Epithelial cell of esophagus (primary cell): ENCODE measurements at places on chromosomes 3 and 15.
A peak's percentile ranks its signal among the peaks of the same experiment; 100 is the strongest.

DNA sequence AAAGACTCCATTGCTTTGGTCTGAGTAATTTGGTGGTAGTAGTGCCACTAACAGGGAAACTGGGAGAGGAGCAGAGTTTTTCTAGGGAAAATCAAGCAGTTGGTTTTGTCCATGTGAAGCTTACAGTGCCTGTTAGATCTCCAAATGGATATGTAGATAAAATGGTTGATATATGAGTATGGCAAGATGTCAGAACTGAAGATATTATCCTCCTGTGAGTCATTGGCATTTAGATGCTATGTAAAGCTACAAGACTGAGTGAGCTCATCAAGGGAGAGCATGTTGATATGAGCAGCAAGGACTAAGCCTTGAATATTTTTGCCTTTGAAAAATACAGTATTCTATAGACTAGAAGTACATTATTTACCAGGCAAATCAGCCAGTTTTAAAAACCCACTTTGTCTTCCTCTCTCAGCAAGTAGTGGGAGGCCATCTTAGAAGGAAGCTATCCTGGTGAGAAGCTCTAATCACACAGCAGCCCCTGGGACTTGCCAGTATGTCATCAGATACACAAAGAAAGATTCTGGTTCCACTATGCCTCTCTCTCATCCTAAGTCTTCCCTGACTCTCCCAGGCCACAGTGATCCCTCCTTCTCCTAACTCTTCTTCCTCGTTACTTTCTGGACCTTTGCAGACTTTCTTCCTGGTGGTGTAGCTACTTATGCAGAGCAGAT lies 77.4 kb upstream of the ANKRD28 start:
- DNase-seq, result peak; percentile 75

- peak; percentile 21 for DNase-seq
Measured at GRCh38 chr3:23421811-23422516, 218.8 kb downstream of the UBE2E2 start.

GRCh38 chr3:31561891-31562290 lies 29.2 kb downstream of the STT3B start:
- DNase-seq, result no peak

DNA sequence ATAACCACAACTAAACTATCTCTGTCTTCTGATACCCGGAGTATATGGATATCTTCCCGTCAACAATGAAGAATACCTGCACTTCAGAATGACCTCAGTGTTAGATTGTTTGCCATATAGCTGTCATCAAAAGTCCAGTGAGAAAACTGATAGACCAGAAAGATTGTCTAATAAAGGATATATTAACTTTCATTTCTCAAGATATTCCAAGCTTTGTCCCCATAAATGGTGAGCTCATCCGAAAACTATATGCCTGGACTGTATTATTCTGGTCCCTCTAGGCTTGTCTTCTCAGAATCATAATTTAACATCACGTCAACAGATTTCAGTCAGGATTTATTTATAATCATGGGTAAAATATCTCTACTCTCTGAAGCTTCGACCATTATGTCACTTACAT lies 100.5 kb downstream of the ATP8B4 start:
- DNase-seq, result no peak

DNA sequence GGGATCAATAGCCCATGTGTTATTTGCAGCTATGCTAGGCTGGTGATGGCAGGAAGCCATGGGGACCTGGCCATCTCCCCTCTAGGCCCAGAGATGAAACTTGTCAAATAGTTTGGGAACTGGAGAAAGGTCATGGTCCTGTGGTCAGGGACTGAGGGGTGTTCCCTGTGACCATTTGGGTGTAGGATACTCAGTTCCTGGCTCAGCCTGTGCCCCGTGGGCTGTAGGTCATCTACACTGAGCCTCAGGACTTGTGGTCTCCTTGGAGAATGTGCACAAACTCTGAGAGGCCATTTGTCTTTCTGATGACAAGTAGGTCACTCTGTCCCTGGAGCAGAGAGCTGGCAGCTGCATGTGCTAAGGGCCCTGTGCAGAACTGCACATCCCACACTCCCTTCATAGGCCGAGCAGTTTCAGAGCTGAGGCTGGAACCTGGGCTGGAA lies 17.5 kb downstream of the GASK1A start:
- no peak for DNase-seq

DNA sequence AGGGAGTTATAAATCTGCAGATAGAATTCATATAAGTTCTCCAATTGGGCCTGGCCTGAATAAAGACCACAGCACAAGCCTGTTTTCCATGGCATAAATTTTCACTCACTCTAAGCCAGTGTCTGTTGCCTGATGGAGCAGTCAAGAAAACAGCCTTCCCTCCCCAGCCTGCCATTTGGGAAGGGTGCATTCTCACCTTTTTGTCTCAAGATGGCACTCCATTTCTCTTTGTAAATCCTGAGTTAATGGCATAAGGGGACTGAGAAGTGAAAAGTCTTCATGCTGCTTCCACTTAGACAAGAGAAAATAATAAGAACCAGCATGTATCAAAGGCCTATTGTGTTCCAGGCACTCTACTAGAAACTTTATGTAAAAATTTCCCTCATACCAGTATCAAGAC lies 115.6 kb upstream of the MANF start:
- peak; percentile 50 for DNase-seq

- no peak for DNase-seq
Measured at GRCh38 chr15:33135355-33135781, 59.1 kb downstream of the FMN1 start.

DNA sequence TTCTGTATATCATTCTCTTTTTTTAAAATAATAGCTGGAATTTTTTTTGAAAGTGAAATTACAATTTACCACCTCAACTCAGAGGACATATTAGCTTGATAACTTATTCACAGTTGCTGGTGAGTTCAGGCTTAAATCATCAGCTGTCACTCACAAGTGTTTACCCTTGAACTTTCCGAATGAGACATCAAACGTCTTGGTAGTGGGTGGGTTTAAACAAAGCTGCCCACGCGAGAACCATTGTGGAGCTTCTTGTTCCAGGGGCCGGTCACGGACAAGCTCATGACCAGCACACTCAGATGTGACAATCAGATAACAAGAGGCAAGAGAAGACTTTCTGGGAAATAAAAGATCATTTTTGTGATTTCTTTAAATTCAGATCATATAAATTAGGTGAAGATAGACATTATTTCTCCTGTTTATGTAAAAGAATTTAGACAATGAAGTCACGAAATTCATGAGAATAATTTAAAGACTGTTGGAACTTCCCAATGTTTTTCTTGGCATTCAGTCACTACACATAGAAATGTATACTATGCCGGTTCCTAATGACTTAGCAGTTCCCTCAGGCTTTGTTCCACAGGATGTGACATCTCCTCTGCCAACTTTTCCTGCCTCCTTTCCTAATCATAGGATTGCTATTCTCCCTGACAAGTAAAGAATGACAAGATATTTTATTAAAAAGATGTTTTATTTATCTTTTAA lies 29.3 kb downstream of the BTD start:
- peak; percentile 76 for DNase-seq

DNA sequence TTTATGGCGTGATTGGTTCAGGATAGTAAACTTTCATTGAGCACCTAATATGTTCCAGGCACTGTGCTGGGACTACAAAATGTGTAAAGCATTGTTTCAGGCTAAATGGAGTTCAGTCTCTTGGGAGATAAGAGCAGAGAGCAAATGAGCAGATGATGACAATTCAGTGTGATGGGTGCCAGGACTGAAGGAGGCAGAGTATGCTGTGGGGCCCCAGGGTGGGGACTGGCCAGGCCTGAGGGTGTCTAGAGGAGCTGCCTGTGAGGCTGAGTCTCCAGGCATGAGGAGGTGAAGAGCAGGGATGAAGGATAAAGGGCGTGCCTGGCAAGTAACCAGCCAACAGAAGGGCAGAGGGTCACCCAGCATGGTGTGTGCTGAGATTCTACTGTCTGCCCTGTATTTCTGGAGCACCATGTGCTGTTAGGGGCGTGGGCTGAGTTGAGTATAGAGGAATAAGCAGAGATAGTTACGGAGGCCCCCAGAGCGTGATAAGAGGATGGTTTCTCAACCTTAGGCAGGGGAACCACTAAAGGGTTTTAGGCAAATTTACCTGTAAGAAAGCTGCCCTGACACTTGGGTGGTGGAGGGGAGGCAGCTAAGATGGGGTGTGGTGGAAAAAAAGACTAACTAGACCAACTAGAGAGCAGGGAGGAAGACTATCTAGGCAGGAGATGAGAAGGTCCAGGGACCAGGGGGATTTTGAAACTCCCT lies 38.5 kb downstream of the EPHB1 start:
- no peak for DNase-seq

DNA sequence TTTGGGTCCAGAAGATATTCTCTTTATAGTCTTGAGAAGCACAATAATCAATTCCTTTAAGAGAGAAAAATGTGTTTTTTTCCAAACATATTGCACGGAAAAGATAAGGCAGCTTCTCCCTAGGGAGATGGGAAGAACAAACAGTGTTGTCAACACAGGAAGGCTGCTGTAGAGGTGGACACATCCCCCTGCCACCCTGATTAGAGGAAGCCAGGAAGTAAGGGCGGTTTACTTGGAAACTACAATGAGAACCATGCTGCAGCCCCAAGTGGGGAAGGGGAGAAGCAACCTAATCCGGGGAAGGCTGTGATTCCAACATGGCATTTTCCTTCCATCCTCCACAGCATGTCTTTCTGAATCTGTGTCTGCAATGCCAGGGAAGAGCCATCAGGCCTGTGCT lies 256.9 kb upstream of the TGFBR2 start:
- no peak for DNase-seq

DNA sequence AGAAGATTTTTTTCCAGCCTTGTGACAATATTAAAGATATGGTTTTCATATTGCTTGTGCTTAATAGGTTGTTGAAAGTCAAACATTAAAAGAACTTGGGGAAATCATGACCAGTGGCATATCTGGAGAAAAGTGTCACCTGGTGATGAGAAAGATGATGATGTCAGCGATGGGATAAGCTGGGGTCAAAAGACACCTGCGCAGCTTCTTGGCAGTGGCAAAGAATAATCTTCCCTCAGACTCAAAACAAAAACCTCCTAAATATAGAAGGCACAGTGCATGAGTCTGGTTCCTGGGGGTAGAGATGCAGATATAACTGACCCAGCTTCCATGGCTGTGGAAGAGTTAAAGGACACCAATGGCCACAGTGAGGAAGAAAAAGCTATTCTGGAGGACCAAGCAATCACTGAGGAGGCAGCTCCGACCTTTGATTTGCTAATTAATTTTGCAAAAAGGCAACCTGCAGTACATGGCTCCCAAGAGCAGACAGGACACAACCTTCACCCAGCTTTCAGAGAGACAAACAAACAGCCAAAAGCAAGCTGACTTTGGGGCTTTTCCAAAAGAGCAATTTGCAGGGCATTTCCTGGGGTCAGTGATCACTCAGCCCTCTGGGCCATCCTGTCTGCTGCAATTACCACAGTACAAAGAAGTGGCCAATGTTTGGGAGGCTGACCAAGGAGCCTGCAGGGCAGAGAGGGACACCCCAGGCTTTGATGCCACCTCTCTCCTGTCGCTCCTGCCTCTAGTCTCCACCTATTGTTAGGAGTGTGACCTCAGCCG lies 17.6 kb upstream of the SEMA5B start:
- no peak for DNase-seq

DNA sequence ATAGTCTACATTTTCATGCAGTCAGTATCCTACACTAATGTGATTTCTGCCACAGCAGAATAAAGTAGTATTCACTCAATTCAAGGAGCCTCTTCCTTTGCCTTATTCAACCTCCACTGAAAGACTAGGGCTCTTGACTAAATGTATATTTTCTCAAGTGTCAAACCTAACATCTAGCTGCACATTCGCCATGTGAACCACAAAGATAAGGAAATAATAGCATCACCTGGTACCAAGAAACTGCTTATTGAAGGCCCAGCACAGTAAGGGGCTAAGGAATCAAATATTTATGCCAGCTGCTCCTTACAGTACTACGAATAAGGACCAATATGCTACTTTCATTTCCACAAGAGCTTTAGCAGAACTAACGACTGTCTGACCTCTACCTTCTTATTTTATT lies 1.3 kb downstream of the SRP14 start:
- no peak for DNase-seq

DNA sequence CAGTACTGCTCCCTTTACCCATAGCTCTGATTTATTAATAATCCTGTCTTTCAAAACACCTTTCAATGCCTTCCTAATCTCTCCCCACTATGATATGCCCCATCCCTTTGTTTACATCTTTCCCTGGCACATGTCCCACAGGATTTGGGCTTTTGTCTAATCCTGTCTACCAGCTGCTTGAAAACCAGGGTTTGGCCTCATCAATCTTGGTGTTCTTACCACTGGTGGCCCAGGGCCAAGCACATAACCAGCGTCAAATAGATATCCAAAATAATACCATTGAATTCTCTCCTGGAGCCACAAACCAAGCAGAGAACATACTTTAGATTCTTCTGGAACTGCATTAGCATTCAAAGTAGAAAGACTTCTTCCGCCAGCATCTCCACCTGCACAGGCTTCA lies 104.8 kb upstream of the PPP2R3A start:
- DNase-seq, result no peak

- DNase-seq, result peak; percentile 11
Measured at GRCh38 chr3:179093807-179094206, 22.2 kb upstream of the ZMAT3 start.

DNA sequence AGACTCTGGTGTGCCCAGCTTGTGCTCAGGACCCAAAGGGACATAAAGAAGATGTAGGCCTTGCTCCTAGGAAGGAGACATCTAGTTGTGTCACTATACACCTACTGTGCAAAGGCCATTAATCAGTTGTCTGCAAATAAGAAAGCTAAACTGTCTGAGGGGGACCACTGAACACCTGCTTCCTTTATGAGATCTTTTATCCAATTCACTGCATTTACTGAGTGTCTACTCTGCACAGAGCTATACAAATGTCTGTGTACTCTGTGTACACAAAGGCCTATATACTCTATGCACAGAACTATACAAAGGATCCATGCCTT lies 124.8 kb downstream of the CTNNB1 start:
- no peak for DNase-seq

GRCh38 chr3:143266511-143266910 lies 146.9 kb downstream of the CHST2 start:
- DNase-seq, result no peak

GRCh38 chr15:41230650-41231421 lies at the start of the genes CHP1 and EXD1:
CHP1 (plus strand) TSS chr15:41231268; CDS start chr15:41231383, 115 bp downstream.
EXD1 (minus strand) TSS chr15:41230757; CDS start chr15:41226575, 4,182 bp downstream.
- DNase-seq, result peak; percentile 99

- no peak for DNase-seq
Measured at GRCh38 chr15:77143616-77144015, 72.7 kb upstream of the TSPAN3 start.

DNA sequence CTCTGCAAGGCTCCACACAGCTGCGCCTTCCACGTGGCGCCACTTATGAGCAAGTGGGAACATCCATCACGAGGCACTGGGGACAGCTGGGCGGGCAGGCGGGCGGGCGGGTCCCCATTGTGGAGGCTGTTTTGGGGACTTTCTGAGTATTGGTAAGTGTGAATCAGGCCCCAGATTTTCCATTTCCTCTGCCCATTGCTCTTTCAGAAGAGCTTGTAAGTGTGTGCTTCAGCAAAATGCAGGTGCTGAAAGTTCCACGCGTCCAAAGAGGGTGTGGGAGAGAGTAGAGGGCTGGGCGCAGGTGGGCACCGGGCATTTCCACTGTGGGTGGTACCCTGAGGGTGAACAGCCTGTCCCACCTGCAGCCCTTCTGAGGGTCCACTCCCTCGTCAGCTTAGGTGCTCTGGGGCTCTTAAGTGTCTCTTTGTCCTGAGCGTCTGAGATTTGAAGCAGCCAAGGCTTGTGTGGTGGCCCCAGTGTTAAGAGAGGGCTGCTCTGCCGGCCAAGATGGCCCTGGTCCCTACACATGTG lies 177.1 kb downstream of the RPLP1 start:
- no peak for DNase-seq

- peak; percentile 94 for DNase-seq
Measured at GRCh38 chr15:71093054-71094024, 21.9 kb upstream of the THSD4 start.

- no peak for DNase-seq
Measured at GRCh38 chr3:41519746-41520145, 320.4 kb downstream of the CTNNB1 start.

GRCh38 chr3:151067158-151067557 lies 18.3 kb upstream of the MED12L start:
- DNase-seq, result no peak
